ENCODE measurements at places on chromosomes 1 and 21.

- DNase-seq, result no peak
- H3K4me3 ChIP-seq, result no peak overlapping the region
- H3K27ac ChIP-seq, result no peak overlapping the region
- no peaks in the 10 kb centered on the region for H3K27me3 ChIP-seq
- no peaks in the 10 kb centered on the region for H3K4me1 ChIP-seq
- H3K36me3 ChIP-seq, result no peaks in the 10 kb centered on the region
These were observed 56.6 kb downstream of the NKAIN1 start for GRCh38 chr1:31183126-31183525.

GRCh38 chr1:116510361-116510760, 60.5 kb downstream of the CD58 start:
- no peak overlapping the region for H3K4me3 ChIP-seq
- no peaks in the 10 kb centered on the region for H3K36me3 ChIP-seq
- no peak for DNase-seq
- H3K27me3 ChIP-seq, result no peaks in the 10 kb centered on the region

DNA sequence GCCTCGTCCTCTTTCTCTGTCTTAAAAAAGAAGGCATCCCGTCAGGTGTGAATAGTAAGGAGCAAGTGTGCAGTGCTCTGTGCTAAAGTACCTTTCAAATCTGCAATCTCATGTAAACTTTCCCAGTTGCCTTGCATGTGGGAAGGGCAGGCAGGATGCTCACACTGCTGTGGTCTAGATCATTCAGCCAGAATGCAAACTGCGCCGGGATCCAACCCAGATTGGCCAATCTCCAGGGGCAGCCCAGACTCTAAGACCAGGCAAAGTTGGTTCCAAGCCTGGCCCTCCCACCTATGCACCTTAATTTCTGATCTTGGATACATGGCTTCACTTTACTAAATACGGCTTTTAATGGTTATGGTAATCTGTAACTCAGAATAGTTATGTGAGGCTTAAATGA, 3.2 kb upstream of the MAP1LC3C start:
- no peak for DNase-seq
- no peak overlapping the region for H3K27ac ChIP-seq
- no peaks in the 10 kb centered on the region for H3K27me3 ChIP-seq
- no peaks in the 10 kb centered on the region for H3K36me3 ChIP-seq
- no peaks in the 10 kb centered on the region for H3K4me1 ChIP-seq

- H3K27ac ChIP-seq, result no peak overlapping the region
- no peaks in the 10 kb centered on the region for H3K27me3 ChIP-seq
- H3K36me3 ChIP-seq, result no peaks in the 10 kb centered on the region
These were observed 12.0 kb downstream of the DHCR24 start for GRCh38 chr1:54875000-54875399.

- no peak overlapping the region for H3K27ac ChIP-seq
- no peaks in the 10 kb centered on the region for H3K36me3 ChIP-seq
- H3K4me1 ChIP-seq, result no peaks in the 10 kb centered on the region
- no peak for DNase-seq
- H3K4me3 ChIP-seq, result no peak overlapping the region
- H3K27me3 ChIP-seq, result no peaks in the 10 kb centered on the region
These were observed 22.2 kb downstream of the FNDC5 start for GRCh38 chr1:32848354-32849063.
